ENCODE measurements at places on chromosomes 16 and 17.

DNA sequence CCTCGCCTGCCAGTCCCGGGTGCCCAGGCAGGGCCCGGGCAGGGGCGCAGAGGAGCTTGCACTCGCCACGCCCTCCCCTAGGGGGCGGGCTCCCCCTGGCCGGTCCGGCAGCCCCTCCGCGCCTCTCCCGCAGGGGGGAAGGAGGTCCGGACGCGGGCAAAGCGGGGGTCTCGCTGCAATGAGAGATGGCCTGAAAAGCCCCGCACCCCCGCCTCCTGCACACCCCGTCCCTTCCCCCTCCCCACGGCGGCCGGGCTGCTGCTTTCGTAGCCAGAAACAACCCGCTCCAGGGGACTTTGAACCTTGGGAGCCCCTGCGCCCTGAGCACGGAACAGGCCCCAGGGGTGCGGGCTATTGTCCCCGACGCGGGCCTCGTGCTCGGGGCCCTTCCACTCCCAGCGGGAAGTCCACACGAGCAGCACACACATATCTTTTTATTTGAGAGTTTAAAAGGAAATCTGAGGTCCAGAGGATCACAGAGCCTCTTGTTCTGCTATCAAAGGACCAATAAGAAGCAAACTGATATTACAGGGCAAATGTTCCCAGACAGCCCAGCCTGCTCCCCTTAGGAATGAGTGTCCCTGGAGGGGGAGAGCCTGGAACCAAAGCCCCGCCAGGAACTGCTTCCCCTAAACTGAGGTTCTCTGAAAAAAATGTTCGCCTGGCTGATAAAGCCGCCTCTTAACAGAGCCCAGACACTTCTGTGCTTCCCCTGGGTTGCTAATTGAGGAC is 5.8 kb upstream of the CBX4 start:
- peak; percentile 88 for DNase-seq

DNA sequence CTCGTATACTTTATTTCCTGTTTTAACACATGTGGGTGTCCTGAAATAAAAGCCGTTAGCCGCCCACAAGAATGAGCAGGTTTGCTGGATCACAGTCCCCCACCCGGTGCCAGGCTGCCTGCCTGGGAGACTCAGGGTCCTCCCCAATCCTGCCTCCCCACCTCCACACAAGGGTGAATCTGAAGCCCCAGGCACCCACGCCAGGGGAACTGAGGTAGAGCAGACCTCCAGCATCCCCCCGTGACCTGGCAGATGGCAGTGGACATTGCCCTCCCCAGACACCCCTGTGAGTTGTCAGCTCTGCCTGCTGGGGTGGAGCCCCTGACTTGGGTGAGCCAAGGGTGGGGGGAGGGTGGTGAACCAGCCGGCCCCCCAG is 114.8 kb downstream of the METRNL start:
- DNase-seq = no peak

GRCh38 chr17:44688200-44688599 is 1.4 kb downstream of the CCDC43 start:
- DNase-seq = no peak

GRCh38 chr17:8662076-8662831 is 31.7 kb upstream of the MYH10 start:
- DNase-seq = no peak

DNA sequence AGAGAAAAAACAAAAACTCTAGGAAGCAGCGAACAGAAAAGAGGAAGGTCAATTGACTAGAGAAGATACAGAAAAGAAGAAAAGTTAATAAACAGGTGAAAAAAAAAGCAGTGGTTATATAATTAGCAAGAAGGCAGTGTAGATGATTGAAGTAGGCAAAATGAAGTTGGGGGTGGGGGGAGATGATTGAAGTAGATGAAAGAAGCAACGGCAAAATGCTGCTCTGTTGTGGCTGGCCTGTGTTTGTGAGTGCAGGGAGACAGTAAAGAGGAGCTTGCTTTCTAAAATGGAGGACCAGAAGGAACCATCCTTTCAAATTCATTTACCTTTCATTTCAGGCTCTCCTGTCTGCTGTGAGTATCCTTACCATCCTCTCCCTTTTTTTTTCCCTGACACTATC is 3.6 kb downstream of the EVI2B start:
- DNase-seq = no peak

DNA sequence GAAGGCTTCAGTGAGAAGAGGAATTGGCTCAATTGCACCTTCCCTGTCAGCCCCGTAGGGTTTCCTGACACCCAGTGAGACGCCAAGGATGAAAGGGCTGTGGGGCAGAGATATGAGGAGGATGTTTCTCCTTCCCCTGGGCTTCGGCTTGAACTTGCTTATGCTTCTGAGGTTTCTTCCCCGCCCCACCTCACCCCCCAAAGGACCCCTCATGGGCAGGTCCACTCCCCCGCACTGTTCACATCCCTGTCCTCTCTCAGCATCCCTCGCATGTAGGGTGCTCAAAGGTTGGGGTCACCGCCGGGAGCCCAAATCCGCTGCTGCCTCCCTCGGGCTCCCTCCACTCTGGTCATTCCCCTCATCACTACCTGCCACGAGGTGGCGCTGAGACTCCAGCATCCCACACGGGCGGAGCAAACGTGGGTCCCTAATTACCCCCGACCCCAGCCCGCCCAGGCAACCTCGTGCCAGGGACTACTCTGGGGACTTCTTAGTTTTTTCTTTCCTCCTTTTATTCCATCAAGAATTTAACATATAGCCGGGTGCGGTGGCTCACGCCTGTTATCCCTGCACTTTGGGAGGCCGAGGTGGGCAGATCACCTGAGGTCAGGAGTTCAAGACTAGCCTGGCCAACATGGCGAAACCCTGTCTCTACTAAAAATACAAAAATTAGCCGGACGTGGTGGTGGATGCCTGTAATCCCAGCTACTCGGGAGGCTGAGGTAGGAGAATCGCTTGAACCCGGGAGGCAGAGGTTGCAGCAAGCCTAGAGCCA is 3.3 kb upstream of the TRARG1 start:
- DNase-seq = peak; percentile 93

GRCh38 chr17:36726199-36726598 is 124.8 kb downstream of the MRM1 start:
- no peak for DNase-seq

DNA sequence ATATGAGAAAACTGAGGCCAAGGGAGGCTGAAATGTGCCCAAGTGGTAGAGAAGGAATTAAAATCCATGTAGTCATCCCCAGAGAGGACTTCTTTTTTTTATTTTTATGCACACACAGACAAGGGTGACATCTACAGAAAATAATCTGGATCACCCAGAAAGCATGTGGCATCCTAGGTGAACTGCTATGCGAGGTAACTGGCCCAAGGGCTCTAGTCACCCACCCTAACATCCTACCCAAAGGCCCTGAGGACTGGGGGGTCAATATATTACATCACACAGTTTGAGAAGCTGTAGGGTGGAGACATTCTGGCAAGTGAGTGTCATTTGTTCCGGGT is 23.3 kb downstream of the TEX14 start:
- DNase-seq = no peak

DNA sequence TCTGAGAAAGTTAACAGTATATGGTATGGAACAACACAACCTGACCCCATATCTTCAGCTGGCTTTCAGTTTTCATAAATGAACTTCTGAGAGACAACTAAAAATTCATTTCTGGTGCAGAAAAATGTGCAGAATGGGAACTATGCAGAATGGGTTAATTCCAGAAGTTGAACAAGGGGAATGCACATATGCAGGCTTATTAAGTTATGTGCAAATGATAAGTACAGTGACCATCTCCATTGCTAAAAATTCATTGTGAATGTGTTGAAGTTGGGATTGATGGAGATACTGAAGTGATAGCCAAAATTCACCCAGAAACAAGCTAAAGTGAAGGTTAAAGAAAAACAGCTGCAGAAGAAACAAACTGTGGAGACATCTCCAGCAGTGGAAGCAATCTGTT is 315.8 kb downstream of the CA10 start:
- no peak for DNase-seq

GRCh38 chr17:28855336-28855679 is 492 bp downstream of the ERAL1 start:
- DNase-seq = no peak

GRCh38 chr16:17380613-17381012 is 90.1 kb downstream of the XYLT1 start:
- DNase-seq = no peak

DNA sequence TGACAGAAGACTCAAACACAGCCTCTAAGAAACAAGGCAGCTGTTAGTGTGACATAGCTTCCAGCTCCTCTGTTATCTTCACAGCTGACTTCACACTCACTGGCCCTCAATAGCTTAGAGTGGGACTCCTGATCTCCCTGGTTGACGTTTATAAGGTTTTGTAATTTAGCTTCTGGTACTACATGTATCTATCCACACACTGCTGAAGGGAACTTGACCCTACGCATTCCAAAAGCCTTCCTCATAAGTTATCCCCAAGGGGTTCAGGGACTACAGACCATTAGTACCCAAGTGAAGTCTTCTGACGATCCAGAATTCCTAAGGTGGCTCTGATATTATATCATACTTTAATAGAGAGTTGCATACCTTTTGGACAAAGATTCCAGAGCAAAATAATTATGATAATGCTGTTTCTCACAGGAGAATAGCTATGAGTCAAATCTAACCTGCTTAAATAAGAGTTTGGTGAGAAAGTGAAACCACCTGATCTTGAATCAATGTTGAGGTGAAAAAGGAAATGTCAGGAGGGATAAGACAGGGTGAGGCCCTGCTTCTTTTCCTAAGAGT is 14.5 kb downstream of the ACACA start:
- no peak for DNase-seq

DNA sequence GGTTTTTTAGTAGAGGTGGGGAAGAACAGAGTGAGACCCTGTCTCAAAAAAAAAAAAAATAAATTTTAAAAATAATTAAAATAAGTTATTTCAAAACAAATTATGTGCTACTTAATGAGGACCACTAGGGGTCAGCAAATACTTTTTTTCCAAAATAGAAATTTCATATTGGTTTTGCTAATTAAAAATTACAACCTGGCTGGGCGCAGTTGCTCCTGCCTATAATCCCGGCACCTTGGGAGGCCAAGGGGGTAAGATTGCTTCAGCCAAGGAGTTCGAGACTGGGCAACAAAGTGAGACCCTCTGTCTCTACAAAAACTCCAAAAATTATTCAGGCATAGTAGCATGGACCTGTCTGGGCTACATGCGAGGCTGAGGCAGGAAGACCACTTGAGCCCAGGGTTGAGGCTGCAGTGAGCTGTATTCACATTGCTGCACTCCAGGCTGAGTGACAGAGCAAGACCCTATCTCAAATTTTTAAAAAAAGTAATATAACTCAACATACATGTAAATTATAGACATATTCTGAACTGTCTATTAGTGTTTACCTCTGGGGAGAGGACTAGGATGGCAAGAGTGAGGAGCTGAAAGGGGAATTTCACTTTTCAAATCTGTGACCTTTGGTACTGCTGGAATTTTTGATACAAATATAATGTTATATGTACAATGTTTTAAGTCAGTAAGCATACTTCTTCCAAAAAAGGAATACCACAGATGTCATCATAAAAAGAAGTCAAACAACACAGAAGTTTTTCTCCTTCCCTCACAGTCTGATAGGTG is 8.1 kb downstream of the MEIOB start:
- no peak for DNase-seq

DNA sequence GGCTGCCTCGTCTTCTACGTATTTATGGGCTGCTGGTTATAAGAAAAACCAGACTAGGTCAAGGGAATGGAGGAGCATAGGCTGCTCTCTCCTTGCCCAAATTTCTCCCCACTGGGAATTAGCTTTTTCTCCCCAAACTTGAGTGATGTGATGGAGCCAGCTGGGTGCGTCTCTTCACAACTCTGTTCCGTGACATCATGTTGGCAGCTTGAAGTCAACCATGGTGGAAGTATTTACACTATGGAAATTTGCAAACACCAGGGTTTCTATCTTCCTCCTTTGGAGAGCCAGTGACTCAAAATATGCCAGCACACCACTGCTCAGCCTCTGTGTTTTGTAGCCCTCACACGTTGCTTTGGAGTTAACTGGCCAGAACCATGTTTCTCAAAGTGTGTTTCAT is 78.1 kb downstream of the OR1D5 start:
- no peak for DNase-seq

DNA sequence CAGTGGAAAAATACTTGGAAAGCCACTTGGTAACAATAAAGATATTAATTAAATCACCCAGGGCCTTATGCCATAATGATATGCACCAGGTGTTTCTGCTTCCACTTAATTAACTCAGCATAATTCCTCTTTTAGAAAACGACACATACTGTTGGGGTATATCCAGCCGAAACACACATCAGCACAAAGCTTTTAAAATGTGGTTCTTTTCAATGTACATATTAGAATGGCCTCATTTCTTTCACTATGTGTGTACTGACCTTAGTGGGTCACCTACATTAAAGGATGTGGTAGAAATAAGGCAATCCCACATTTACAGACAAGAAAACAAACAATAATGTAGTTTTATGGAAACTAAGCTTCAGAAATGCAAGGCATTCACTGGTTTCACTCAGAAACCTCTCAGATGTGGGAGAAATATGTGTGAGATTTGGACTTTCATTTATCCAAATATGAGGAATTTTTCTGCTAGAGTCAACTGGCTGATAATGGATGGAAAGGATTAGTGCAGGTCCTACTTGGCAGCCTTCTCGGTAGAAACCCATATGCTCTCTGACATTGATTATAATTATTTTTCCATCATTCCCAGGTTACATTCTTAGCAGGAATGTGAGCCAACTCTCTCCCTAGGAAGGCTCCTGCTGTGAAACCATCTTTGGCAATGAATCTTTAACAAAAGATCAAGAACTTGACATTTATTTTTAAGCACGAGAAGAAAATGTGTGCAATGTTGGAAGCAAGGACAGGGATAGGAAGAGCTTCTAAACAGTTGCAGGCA is 66.7 kb upstream of the DHX40 start:
- DNase-seq = no peak

DNA sequence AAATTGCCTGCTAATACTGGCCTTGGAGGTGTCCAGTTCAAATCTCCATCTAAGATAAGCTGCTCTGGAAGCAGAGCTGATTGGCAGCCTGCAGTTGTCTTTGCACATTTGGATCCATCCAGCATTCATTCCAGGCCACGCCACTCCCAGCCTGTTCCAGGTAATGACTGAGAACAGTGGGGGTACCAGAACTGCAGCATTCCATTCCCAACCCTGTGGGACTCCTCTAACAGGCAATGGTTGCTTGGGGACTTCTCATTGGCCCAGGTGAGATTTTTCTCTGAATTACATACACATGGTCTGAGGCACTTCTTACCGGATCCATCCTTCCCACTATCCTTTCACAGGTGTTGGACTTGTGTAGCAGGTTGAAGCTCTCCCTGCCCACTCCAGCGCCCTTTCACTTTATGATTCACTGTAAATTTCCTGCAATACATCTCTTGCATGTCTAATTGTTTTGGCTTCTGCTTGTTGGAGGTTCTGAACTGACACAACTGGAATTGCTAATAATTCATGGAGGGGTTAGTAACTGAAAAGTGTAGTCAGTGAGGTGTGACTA is 206.1 kb upstream of the ZFHX3 start:
- DNase-seq = no peak

GRCh38 chr17:7553356-7553755 is 4.5 kb downstream of the TNFSF12 start:
- DNase-seq = no peak
